BJ (cell line): ENCODE measurements at places on chromosomes 4 and X. TPM values are rescaled to one million over a fixed set of nuclear protein-coding genes. Genes with fewer than 3 reads are reported as not detected.

GABRG1 gene
- polyA plus RNA-seq = not detected in 2 replicates

FATE1 gene
- not detected in 2 replicates for polyA plus RNA-seq

- peak; percentile 39 for DNase-seq
Observed at GRCh38 chr4:80255329-80256095, 11.0 kb upstream of the FGF5 start.

- DNase-seq = no peak
Observed at GRCh38 chr4:40363382-40363920, 28.3 kb downstream of the CHRNA9 start.

DNA sequence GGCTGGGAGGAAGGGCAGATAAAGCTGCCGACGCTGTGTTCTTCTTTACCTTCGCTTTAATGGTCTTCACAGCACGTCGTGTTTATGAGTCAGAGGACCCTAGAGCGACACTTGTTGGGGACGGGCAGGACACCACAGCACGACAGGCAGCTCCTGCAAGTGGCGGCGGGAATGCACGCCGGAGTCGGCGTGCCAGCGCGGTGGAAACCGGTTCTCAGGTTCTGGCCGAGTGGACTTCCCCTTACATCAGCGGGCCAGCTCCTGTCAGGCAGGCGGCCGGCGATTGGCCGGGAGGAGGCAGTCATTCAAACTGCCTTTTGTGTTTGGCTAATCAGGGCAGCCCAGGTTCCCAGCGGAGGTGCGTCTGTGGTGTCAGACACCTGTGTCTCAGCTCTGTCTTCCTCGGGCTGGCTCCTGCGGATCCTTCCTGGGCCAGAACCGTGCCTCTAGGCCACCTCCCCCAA, 150.9 kb downstream of the SHROOM3 start:
- DNase-seq = no peak

GRCh38 chr4:11881364-11881763, 452.7 kb upstream of the HS3ST1 start:
- DNase-seq = no peak

- DNase-seq = no peak
Observed at GRCh38 chr4:3701271-3701734, 64.9 kb upstream of the ADRA2C start.

- DNase-seq = no peak
Observed at GRCh38 chr4:8387615-8388527, 52.7 kb downstream of the ACOX3 start.
